ENCODE measurements at places on chromosomes 2 and 18.

GRCh38 chr2:171083451-171083850 lies 77.2 kb downstream of the TLK1 start:
- DNase-seq = no peak

DNA sequence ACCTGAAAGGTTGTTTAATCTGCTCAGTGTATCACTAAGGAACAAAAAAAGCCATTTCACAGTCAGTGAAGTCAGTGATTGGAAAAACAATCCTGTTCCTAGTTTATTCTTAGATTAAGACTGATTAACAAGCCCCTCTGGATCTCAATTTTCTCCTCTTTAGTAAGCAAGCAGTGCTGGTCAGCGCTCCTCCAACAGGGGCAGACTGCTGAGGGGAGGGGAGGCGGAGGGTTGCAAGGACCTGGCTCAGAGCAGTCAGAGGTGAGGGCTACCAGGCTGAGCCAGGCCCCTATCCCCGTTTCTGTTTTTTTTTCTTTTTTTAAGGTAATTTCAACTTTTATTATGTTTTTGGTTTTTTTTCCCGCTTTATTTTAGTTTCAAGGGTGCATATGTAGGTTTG lies 24.7 kb upstream of the KCNS3 start:
- no peak for DNase-seq

- peak; percentile 3 for DNase-seq
These were observed 308.7 kb downstream of the LRATD1 start for GRCh38 chr2:14941151-14941631.

DNA sequence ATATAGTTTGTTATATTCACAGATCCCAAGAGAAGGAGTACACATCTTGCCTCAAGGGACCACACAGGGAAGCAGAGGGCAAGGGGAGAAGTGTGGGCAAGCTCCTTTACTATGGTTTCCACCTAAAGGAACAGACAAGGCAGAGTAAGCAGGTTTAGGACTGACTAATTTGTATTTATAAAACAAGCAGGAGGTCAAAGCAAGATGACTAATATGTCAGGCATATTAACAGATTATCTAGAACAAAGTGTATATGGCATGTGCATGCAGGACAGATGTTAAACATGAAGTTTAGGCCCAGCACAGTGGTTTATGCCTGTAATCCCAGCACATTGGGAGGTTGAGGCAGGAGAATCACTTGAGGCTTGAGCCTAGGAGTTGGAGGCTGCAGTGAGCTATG lies 3.7 kb upstream of the LRP2 start:
- DNase-seq = no peak

- DNase-seq = no peak
These were observed 727 bp downstream of the KIF1A start for GRCh38 chr2:240819126-240819857.

GRCh38 chr2:240309214-240309613 lies 126.2 kb upstream of the GPC1 start:
- DNase-seq = no peak

DNA sequence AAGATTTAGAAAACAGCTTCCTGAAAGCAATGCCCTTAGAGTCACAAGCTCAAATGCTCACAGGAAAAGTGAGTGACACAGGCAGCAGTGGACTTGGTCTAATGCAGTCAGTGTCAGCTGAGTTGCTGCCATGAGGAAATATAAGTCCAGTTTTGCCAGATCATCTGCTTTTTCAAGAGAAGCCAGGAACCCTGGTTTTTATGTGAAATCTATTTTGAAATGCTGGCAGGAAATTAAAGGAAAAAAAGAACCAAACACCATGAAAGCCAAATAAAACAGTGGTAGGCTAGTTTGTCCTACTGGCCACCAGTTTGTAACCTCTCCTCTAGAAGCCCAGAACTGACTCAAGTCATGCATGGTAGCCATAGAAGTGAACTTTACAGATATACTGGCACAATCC lies 109.2 kb downstream of the THADA start:
- no peak for DNase-seq

GRCh38 chr18:76875390-76876325 lies 53.3 kb downstream of the ZNF236 start:
- DNase-seq = no peak

DNA sequence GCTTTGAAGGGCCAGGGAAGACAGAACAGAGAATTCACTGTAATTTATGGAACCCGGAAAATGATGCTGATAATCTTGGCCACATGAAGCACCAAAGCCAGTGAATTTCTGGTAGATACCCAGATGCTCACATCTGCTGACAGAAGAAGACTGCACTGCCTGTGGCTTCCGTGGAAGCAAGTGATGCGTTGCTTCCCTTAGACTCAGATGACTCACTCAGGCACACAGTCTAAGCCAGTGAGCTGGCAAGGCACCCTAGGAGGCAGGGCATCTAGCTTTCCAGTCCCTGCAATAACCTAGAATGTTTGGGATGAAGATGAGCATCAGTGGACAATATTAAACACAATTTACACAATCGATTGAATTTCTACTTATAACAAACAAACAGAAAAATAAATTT lies 284.7 kb downstream of the CMPK2 start:
- DNase-seq = no peak

- DNase-seq = no peak
These were observed 56.1 kb downstream of the ZC3H8 start for GRCh38 chr2:112198780-112199179.

GRCh38 chr2:66317268-66317890 lies 117.5 kb upstream of the MEIS1 start:
- no peak for DNase-seq

DNA sequence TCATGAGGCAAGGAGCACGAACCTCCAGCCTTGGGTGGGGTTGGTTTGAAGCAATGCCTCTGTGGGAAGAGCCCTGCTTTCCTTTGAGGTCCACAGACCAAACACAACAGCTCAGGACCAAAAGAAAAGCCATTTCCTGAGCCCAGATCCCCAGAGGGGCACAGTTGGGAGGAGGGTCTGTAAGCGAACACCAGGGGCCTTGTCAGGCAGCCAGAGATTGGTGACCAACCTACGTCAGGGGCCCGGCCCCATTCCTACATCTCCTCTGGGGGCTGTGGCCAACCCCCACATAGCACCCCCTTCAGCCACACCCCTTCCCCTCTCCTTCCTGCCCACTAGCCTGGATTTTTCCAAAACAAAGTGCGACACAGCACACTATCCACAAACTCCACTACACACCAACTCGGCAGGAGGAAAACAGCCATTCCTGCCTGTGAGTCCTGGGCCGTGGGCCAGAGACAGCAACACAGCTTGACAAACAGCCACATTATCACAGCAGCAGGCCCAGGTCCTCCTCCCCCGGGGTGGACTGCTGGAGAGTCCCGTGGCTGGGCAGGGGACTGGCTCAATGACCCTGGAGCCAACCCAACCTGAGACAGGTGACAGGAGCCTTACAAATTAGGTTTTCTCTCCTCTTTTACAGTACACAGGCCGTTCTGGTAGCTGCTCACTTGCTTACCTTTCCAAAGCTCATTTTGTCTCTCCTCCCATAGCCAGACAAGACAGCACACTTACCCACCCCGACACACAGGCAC lies 98.8 kb downstream of the TNS1 start:
- no peak for DNase-seq

GRCh38 chr18:4994710-4995109 lies 202.3 kb downstream of the AKAIN1 start:
- DNase-seq = no peak

GRCh38 chr2:178395295-178395694 lies 55.7 kb downstream of the PRKRA start:
- DNase-seq = no peak

DNA sequence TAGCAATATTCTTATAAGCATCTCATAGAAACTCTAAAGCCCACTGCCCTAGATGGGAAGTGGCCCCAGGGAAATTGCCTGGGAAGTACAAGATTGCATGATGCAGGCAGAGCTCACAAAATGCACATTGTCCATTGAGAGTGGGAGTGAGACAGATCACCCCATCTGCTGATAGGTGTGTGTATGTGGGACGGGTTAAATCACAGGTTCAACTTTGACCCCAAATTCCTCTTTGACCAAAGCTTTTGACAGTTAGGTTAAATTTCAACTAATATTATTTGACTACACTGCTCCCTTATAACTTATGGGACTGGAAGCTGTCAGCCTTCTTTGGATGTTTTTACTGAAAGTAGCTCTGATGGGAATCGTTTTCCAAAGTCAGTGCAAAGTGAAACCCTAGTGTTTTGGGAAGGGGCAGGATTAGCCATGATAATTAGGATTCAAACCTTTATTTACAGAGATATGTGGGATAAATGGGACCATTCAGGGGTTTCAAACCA lies 11.4 kb upstream of the FABP1 start:
- no peak for DNase-seq

- DNase-seq = peak; percentile 28
These were observed 20.9 kb downstream of the THNSL2 start for GRCh38 chr2:88190808-88191721.

DNA sequence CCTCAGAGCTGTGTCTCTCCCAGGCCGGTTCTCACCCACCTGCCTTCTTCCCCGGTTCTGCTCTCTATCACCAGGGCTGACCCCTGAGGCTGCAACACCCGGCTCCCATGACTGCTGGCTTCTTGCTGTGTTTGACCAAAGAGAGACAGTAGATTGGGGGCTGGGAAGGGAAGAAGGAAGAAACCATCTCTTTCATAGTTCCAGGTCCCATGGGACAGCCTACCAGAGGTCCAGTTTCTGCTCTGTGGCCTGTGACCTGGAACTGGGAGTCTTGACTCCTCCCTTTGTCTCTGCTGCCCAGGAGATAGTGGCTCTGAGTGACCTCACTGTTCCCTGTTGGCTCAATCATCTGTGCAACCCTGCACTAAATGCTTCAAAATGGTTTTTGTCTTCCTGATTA lies 38.1 kb downstream of the ALPK2 start:
- no peak for DNase-seq

GRCh38 chr2:53067533-53067932 lies 700.1 kb upstream of the CHAC2 start:
- no peak for DNase-seq

GRCh38 chr2:39537150-39537549 lies 100.1 kb upstream of the MAP4K3 start:
- DNase-seq = no peak

GRCh38 chr18:32919799-32920198 lies 147.0 kb upstream of the KLHL14 start:
- DNase-seq = no peak

DNA sequence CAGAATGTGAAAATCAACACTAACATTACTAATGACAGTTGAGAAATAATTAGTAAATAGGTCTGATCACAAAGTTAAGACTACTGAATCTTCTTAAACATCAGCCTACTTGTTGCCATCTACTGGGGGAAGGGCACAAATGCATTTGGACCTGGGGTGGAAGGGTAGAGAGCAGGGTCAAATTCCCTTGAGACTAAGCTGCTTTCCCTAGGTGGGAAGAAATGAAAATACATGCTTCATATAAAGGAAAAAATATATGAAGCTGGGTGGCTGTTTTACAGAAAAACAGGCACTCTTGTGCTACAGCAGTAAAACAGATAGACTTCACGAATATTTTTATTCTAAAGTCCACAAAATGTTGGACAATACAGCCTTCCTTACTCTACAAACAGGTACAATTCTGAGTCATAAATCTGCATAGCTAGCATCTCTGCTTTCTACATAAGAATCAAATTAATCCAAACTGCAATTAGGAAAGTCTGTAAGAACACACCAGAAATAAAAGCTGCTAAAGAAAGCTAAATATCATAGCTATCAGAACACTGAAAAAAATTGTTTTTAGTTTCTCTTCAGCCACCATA lies 10.9 kb downstream of the TRIP12 start:
- DNase-seq = no peak

GRCh38 chr2:181258720-181259119 lies 198.5 kb upstream of the ITGA4 start:
- no peak for DNase-seq

GRCh38 chr2:68717305-68717661 lies 17.3 kb upstream of the ARHGAP25 start:
- DNase-seq = no peak

GRCh38 chr2:173568054-173568453 lies 213.4 kb downstream of the CDCA7 start:
- no peak for DNase-seq

- DNase-seq = no peak
These were observed 54.8 kb upstream of the KLHL29 start for GRCh38 chr2:23330214-23330613.

GRCh38 chr2:219179601-219180465 lies 1.8 kb downstream of the RETREG2 start:
- no peak for DNase-seq

DNA sequence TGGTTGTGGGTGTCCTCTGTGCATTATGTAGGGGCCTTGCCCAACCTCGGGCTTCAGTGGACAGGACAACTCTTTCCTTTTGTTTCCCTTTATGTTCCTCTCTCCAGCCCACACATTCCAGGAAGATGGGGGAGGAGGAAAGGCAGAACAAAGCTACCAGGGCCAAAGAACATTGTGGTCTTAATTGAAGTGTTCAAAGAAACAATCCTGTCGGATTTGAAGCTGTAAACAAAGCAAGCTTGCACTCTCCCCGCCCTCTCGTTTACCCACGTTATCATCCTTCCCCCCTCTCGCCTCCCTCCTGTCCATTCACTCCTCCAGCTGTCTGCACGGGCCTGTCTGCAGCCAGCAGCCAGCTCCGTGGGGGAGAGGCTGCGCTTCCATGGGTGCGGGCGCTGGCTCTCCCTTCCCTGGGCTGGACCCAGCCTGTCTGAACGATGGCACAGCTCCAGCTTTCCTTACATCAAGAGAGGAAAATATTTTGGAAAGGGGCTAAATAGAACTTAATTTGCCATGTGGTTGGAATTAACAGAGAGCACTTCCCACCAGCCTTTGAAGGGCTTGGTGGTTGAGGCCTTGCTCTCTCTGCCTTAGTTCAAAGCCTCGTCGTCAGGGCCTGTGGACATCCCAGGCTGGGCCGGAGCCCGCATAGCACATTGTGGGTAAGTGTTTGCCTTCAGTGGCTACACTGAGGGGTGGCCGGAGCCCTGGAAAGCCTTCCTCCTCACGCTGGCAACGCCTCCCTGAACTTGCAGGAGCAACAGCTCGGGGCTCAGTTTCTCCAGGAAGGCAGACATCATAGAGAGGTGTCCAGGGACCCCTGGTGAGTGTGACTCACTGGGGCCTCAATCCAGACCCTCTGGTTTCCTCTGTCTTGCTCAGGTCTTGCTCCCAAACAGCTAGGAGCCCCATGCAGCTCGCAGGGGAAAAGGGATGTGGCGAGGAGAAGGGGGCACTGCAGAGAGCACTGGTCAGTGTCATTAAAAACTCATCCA lies 60.6 kb upstream of the HS6ST1 start:
- no peak for DNase-seq

GRCh38 chr18:51637881-51638280 lies 440.4 kb upstream of the MEX3C start:
- no peak for DNase-seq

DNA sequence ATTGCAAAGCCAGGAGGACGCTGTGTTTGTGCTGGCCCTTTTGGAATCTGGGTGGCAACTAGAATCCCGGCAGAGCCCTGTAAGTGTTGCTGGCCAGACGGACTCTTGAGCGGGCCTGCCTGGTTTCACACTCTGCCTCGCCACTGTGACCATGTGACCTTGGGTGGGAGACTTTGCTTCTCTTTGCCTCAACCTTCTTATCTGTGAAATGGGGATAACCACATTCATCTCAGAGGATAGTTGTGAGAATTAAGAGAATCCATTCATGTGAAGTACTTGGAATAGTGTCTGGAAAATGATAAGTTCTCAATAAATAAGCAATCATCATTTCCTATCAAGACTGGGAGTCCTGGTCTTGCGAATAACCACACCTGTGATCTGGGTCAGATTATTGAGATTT lies 105.6 kb downstream of the LIPG start:
- no peak for DNase-seq

Measured in hypothalamus (tissue), 51 donors.